Neural crest cell (in vitro differentiated cells): ENCODE measurements at places on chromosomes 13 and 19. TPM values are rescaled to one million over a fixed set of nuclear protein-coding genes. Genes with fewer than 3 reads are reported as not detected.
A peak's percentile ranks its signal among the peaks of the same experiment; 100 is the strongest.

DNA sequence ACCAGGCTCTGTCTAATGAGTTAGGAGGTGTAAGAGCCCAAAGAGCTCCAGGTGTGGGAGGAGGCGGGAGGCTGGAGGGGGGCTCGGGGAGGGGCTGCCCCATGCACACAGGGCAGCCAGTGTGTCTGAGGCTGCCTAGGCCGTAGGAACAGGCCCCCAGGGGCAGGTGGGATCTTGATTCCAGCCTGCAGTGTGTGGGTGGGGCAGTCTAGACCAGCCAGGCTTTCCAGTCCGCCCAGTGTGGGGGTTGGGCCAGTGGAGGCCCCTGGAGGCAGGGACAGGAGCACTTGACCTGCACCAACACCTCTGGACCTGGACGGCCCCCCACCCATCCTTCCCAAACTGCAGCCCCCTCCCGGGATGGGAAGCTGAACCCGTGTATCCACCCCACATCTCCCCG lies 5.4 kb upstream of the CAMSAP3 start:
- H3K4me1 ChIP-seq: peaks cover 3% of the 10 kb centered on the region
- H3K27ac ChIP-seq: no peak overlapping the region
- no peaks in the 10 kb centered on the region for H3K36me3 ChIP-seq
- DNase-seq: no peak

DNA sequence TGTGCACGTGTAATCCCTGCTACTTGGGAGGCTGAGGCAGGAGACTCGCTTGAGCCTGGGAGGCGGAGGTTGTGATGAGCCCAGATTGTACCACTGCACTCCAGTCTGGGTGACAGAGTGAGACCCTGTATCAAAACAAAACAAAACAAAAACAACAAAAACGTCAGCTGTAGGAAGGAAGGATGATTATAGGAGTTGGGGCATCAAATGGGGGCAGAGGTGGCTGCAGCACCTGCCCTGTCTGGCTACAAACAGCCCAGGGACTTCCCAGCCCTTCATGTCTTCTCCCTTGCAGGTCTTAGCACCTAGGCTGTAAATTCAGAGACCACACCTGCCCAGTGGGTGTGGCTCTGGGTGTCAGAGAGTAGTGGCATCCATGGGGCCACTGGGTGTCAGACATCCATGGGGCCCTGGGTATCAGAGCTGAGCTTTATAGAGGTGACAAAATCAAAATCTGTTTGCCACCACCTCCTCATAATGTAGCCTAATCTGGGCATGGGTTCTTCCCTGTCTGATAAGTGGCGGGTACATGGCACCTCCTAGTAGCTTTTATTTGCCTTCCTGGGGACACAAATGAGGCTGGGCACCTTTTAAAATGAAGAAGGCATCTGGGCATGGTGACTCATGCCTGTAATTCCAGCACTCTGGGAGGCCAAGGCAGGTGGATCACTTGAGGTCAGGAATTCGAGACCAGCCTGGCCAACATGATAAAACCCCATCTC lies 4.7 kb upstream of the B3GNT3 start:
- no peak overlapping the region for H3K4me3 ChIP-seq
- no peak overlapping the region for H3K27ac ChIP-seq
- DNase-seq: no peak

GRCh38 chr13:74070065-74070464 lies 64.1 kb downstream of the KLF12 start:
- H3K36me3 ChIP-seq: peaks cover 13% of the 10 kb centered on the region
- DNase-seq: no peak
- H3K4me1 ChIP-seq: peaks cover 34% of the 10 kb centered on the region
- H3K4me3 ChIP-seq: no peak overlapping the region

DNA sequence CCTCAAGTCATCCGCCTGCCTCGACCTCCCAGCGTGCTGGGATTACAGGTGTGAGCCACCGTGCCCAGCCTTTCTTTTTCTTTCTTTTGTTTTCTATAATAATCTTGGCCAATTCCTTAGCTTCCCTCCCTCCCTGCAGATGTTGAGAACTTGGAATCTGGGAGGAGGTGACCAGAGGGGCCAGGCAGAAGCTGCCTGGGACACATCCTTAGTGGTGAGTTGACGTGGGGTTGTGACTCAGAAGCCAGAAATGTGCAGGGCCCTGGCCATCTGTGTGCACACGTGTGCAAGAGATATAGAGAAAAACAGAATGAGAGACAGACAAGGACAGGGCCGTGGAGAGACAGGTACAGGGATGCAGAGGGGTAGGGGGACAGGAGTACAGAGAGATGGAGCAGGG lies 154.3 kb downstream of the SIPA1L3 start:
- no peak overlapping the region for H3K4me3 ChIP-seq
- no peaks in the 10 kb centered on the region for H3K27me3 ChIP-seq
- no peak overlapping the region for H3K27ac ChIP-seq

DNA sequence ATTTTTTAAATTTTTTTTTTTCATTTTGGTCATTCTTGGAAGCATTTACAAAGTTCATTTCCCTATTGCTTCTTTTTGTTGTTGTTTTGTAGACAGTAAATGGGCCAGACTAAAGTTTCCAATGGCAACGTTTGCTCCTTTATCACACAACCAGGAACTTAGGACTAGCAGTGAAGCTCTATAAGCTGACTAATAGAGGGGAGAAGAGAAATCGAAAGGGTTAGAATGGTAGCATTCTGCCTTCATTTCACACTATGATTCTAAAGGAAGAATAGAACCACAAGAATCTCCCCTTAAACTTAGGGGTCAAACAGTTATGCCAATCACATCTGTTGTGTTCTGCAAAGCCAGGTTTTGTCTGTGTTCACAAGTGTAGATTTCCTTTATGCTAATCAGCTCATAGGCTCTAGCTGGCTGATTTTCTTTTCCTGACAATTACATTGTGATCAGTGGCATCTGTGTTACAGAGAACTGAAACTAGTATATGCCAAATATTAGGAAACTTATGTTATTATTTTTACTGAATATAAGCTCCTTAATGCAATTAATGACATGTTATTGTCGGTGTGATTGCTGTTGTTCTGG lies 467.3 kb downstream of the DACH1 start:
- H3K27me3 ChIP-seq: no peaks in the 10 kb centered on the region
- H3K27ac ChIP-seq: no peak overlapping the region
- H3K4me1 ChIP-seq: peaks cover 62% of the 10 kb centered on the region
- H3K36me3 ChIP-seq: peaks cover 6% of the 10 kb centered on the region

DNA sequence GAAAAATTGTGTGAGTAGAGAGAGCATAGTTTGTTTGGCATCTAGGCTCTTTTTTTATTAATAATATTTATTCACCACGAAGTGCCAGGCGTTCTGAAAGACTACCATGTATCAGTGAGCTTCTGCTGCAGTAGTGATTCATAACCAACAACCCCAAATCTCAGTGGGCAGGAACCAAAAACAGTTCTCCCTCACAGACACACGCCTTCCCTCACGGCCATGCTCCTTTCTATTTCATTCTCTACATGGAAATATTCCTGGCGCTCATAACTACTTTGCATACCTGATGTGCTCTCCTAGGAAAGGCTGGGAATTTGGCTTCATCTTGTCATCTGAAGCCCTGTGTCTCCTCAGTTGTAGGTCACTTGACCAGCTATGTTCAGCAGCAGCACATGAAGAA lies 26.6 kb upstream of the AMER2 start:
- H3K4me1 ChIP-seq: peaks cover 6% of the 10 kb centered on the region
- H3K4me3 ChIP-seq: no peak overlapping the region
- DNase-seq: no peak
- H3K36me3 ChIP-seq: peaks cover 2% of the 10 kb centered on the region
- no peaks in the 10 kb centered on the region for H3K27me3 ChIP-seq
- no peak overlapping the region for H3K27ac ChIP-seq

- no peak overlapping the region for H3K27ac ChIP-seq
- no peak for DNase-seq
- no peak overlapping the region for H3K4me3 ChIP-seq
- H3K27me3 ChIP-seq: no peaks in the 10 kb centered on the region
- no peaks in the 10 kb centered on the region for H3K4me1 ChIP-seq
Observed at GRCh38 chr13:50457415-50458393, 385.8 kb downstream of the DLEU7 start.

- peaks cover 4% of the 10 kb centered on the region for H3K36me3 ChIP-seq
- peak overlapping the region; percentile 89 for H3K27ac ChIP-seq
- DNase-seq: no peak
- H3K4me1 ChIP-seq: peaks cover 8% of the 10 kb centered on the region
Observed at GRCh38 chr13:71515744-71516038, 351.3 kb downstream of the DACH1 start.

GRCh38 chr13:77383097-77383496 lies 56.2 kb upstream of the MYCBP2 start:
- peaks cover 19% of the 10 kb centered on the region for H3K4me1 ChIP-seq
- H3K4me3 ChIP-seq: no peak overlapping the region

- H3K27me3 ChIP-seq: no peaks in the 10 kb centered on the region
- no peak for DNase-seq
- H3K36me3 ChIP-seq: no peaks in the 10 kb centered on the region
- H3K4me1 ChIP-seq: peaks cover 4% of the 10 kb centered on the region
Observed at GRCh38 chr19:15337202-15337601, 4.9 kb upstream of the BRD4 start.

GRCh38 chr19:47309608-47310007 lies at the start of gene C5AR1:
Gene C5AR1, plus strand, starts transcription at chr19:47309861. Its CDS starts 35 bp downstream, at chr19:47309896.
- H3K27ac ChIP-seq: no peak within 1 kb of the TSS
- no peak for DNase-seq
- peaks cover 26% of the 10 kb centered on the region for H3K27me3 ChIP-seq
- H3K4me3 ChIP-seq: no peak within 1 kb of the TSS

DNA sequence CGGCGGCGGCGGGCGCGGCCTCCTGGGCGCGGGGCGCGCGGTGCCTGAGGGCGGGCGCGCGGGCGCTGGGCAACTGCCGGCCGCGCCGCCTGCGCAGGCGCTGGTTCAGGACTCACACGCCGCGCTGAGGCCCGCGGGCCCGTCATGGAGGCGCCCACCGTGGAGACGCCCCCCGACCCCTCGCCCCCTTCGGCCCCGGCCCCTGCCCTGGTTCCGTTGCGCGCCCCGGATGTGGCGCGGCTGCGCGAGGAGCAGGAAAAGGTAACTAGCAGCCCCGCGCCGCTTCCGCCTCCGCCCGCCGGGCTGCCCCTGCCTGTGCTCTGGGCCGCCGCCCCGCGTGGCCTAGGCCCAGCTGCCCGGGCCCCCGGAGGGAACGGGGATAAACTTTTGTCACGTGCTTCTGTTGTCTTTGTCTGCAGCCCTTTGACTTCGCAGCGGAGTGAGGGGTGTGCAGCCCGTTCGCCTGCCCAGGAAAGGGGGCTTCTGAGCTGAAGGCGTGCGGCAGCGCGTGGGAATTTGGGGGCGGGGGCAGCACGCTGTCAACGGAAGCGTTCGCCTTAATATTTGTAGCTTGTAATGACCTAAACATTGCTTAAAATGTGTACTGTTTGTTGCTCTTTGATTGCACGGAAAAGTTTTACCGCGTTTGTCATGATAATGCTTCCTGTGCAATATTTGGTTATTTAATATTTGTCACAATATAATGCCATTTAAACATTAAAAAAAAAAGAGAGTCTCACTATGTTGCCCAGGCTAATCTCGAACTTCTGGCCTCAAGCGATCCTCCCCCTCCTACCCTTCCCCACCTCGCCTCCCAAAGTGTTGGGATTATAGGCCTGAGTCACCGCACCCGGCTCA lies 594 bp downstream of the URI1 start:
- peaks cover 37% of the 10 kb centered on the region for H3K4me1 ChIP-seq
- peak overlapping the region; percentile 97 for H3K4me3 ChIP-seq
- peak; percentile 46 for DNase-seq
- H3K36me3 ChIP-seq: peaks cover 7% of the 10 kb centered on the region

DNA sequence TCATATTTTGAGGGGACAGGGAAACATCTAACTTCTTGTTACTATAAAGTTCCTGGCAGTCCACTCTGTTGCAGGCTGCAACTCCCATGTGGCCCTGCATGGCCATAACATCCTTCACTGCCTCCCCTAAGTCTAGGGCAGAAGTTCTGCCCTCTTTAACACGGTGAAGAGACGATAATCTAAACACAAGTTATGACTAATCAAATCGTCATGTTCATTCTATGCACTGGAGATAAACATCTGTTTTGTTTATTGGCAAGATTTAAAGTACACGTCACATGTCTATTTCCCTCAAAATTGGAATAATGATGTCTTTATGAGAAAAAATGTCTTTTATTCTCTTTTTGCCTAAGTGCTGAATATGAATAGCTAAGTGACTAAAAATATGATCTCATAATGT lies 1629.4 kb downstream of the PCDH9 start:
- H3K27me3 ChIP-seq: no peaks in the 10 kb centered on the region
- H3K27ac ChIP-seq: no peak overlapping the region
- DNase-seq: no peak
- peaks cover 5% of the 10 kb centered on the region for H3K4me1 ChIP-seq
- H3K36me3 ChIP-seq: no peaks in the 10 kb centered on the region

DNA sequence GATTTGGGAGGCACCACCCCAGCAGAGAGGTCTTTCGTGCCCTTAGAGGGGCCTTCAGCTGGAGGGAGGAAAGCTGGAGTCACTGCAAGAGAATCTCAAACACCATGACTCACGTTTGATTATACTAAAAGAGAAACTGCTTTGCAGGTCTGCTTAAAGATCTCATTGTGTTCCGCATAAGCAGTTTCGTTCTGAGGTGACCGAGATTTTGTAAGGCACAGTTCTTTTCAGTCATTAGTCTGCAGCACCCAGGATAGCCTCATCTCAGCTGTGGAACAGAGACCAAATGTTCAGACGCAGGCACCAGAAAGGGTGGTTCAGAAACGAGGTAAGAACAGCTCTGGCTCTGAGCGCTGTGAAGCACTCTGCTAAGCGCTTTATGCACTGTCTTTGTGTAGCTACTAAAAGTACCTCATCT lies 71.2 kb upstream of the GTF3A start:
- H3K27me3 ChIP-seq: peaks cover 17% of the 10 kb centered on the region
- no peak for DNase-seq
- peak overlapping the region; percentile 54 for H3K27ac ChIP-seq
- peaks cover 17% of the 10 kb centered on the region for H3K4me1 ChIP-seq
- no peaks in the 10 kb centered on the region for H3K36me3 ChIP-seq

GRCh38 chr13:105116966-105117365 lies 1418.5 kb downstream of the EFNB2 start:
- H3K4me3 ChIP-seq: no peak overlapping the region
- no peak overlapping the region for H3K27ac ChIP-seq
- DNase-seq: no peak
- no peaks in the 10 kb centered on the region for H3K27me3 ChIP-seq
- peaks cover 5% of the 10 kb centered on the region for H3K4me1 ChIP-seq
- no peaks in the 10 kb centered on the region for H3K36me3 ChIP-seq

DNA sequence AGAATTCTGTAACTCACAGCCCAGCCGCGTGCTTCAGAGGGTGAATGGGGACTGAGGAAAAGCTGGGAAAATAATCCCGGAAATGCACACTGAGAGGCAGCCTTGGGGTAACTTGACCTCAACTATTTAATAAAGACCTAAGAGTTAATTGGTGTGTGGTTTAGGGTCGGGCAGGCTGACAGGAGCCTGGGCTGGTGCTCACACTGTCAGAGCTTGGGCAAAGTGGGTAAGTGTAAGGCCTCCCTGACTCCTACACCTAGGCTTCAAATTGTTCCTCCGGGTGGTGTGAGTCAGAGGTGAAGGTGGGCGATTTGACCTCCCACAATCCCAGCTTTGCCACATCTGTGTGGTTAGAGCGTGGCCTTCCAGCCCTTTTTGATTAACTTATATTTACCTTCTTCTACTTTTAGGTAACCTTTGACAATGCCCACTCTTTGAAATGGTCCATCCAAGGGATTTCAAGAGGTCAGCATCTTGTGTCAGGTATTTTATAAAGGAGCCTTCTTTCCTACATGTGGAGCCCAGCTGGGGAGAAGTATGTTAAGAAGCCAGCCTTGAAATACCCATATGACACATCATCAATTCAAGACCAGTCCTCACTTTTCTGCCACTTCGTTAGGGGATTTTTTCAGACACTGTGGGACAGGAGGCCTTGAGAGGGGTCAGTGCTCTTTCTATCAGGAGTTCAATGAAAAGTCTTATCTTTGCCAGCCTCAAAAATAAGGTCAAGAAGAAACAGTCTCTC lies 114.2 kb downstream of the NUFIP1 start:
- H3K27ac ChIP-seq: no peak overlapping the region
- H3K4me3 ChIP-seq: no peak overlapping the region
- H3K4me1 ChIP-seq: peaks cover 3% of the 10 kb centered on the region
- no peaks in the 10 kb centered on the region for H3K36me3 ChIP-seq

Gene SLC15A1
- not detected in 2 replicates for total RNA-seq

Gene ZNF787
- total RNA-seq: 47.7 and 48.1 TPM in 2 replicates

Gene KLK15
- total RNA-seq: not detected in 2 replicates

Gene COX6B2
- total RNA-seq: 0.16 TPM in 1 of 2 replicates, not detected in the other
